DMS53 (cell line): ENCODE measurements at places on chromosomes 1 and 21.
A peak's percentile ranks its signal among the peaks of the same experiment; 100 is the strongest.

GRCh38 chr1:63368131-63368530 lies 704 bp downstream of the ALG6 start:
- no peak for DNase-seq

DNA sequence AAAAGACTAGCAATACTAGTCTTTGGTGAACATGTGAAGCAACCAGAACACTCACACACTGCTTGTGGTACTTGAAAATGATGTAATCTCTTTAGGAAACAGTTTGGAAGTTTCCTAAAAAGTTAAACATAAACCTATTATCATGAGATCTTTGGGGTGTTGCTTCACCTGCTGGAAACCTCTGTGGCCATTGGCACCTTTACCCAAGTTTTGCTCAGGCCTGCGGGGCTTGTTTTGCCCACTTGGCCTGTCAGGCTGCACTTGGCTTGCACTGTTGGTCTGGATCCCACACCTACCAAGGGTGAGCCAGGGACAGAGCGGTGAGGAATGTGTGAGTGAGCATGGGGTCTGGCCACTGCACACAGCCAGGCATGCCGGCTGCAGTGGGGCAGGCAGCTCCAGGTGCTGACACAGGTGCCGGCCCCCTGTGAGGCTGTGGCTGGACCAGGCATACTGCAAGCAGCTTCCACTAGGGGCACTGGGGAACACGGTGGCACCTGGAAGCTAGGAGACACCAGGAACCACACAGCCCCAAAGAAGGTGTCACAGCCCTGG lies 14.4 kb upstream of the FNBP1L start:
- peak; percentile 44 for DNase-seq

DNA sequence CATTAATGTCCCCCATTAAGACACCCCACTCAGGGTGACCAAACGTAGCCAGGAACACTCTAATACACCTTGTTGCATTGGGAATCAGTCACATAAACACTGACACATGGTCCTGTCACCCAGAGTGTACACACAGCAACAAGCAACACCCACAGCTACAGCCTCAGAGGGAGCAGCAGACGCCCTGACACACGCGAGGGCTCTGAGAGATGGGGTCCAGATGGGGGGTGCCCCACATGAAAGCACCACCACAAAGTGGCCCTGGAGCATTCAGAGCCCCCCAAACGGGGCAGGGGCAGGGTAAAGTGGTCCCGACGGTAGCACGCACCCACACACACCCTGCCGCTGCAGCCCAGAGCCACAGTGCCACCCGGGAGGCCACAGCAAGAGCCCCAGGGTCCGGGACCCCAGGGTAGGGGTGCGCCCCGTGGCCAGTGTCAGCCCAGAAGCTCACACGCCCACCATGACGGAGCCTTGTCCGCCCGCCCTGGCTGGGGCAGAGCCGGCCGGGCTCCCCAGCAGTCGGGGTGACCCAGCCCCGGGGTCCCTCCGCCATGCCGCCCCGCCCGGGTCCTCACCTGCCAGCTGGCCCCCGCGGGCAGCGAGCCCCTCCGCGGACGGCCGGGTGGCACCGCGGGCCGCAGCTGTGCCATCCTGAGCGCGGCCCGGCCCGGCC lies 47.3 kb downstream of the RAP1GAP start:
- DNase-seq = peak; percentile 45

- no peak for DNase-seq
These were observed 29.7 kb downstream of the PER3 start for GRCh38 chr1:7813677-7814373.

GRCh38 chr1:110618668-110619067 lies 12.5 kb upstream of the KCNA2 start:
- no peak for DNase-seq

GRCh38 chr1:7402548-7402850 lies 368.6 kb upstream of the VAMP3 start:
- no peak for DNase-seq

DNA sequence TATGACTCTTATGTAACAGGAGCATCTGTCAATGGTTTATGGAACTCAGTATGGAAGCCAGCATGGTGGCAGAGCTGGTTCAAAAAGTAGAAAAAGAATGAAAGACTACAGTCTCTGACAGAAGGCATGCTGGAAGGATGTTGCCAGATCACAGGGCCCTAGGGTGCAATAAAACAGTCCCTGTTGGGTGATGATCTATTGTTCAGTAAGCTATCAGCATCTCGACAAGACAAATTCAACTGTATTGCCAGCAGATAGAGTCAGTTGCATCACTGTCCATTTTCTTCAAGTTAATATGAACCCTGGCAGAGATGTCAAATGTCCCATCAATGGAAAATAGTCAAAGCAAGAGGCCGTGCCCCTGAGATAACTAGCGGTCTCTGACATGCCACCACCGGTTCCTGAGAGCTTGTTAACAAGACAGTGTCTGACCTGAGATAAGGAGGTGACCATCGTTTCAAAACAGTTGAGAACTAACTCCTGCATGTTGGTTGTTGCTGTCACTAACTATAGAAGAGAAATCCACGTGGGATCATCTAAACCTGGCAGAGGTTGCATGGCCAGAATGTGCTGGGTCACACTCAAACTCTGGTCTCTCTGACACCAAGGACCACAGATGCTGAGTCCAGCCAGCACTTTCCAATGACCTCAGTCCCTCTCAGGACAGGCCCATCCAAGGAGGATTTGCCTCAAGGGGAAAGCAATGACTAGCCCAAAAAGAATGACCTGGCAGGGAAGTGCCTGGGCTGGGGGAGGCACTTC lies 125.9 kb downstream of the RIPK4 start:
- DNase-seq = no peak

DNA sequence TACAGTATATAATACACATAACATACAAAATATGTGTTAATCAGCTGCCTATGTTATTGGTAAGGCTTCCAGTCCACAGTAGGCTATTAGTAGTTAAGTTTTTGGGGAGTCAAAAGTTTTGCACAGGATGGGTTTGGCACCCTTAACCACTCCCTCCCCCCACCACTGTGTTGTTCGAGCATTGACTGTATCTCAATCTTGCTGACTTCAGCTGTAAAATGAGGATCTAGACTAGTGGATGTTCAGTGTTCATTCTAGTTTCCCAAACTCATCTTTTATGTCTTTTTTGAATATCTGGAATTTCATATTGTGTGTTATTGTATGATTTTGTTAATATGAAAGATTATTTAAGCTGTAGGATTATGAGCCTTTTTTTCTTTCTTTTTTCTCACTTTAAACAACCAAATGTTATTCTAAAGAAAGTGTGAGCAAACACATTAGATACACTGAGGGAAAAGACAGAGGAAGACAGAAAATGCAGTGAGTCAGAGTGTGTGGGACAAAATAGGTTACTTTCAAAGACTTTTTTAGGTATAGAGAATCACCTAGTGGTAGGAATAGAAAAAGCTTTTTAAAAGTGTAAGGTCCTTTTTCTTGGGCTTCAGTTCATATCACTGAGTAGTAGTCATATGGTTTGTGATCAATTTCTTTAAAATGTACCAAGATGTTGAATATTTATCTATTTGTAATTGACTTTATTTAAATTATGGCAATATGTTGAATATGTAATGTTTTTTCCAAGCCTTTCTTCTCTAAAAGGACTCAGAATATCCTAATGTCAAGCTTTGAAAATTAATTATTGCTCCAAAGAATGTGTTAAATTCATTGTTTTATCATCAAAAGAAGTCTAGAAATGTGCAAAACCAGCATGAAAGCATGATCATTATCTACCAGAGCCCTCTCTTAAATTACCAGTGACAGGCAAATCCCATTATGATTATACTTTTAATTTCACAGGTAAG lies 17.9 kb upstream of the CENPF start:
- peak; percentile 83 for DNase-seq

DNA sequence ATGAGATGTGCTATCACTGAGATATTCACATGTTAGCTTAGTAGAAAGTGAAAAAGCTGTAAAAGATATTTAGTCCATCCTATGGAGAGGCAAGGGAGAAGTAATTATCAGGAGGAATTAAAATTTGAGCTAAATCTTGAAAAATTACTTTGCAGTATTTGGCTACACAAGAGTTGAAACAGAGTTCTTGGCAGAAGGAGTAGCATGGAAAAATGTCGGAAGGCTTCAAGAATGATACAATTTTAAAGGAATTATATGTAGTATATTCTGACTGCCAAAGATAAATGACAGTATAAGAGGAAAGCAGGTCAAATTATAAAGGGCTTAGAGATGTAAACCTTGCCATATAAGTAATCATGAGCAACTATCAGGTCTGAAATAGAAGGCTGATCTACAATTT lies 518.9 kb downstream of the BRINP3 start:
- no peak for DNase-seq

- peak; percentile 75 for DNase-seq
These were observed 5.2 kb downstream of the TNFRSF18 start for GRCh38 chr1:1200876-1201810.

DNA sequence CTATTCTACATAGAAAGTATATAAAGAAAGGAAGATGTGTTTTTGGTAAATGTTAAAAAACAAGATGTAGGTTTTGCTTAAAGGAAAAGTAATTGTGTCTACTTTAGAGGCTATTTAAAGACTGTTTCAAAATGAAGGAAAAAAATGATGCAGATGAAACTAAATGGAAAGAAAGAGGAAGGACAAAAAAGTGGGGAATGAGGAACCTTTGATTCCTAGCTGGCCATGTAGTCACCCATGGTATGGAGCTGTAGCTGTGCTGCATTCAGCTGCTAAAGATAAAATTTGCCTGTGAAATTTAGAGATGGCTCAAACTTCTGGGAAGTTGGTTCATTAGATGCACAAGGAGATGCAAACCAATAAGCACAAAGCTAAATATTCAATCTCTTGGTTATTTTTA lies 86.8 kb upstream of the SERBP1 start:
- DNase-seq = no peak

GRCh38 chr21:45035477-45035848 lies 38.9 kb upstream of the ADARB1 start:
- no peak for DNase-seq

DNA sequence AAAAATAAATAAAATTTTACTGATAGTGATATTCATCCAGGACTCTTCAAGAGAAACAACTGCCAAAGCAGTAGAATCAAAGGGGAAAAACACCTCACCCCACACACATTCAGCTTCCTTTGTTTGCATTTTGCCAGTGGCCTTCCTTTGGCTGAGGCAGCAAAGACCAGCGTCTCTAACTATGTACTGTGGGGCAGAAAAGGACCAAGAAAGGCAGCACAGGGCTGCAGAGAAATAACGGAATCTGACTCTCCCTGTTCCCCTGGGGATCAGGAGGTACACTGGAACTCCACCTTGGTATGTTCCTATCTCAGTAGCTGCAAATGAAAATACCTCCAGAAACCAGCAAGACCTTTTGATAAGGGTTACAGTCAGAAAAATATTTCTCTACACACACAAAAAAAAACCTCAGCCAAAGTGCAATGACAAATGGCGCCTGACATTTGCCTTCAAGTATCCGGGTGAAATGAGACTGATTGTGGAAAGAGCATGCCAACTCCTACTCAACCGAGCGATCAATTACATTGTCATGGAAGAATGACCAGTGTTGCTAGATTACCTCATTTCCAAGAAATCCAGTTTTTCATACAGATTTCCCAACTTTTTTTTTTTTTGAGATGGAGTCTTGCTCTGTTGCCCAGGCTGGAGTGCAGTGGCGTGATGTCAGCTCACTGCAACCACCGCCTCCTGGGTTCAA lies 50.9 kb downstream of the TARBP1 start:
- no peak for DNase-seq

GRCh38 chr1:199135901-199136300 lies 497.1 kb downstream of the PTPRC start:
- no peak for DNase-seq

DNA sequence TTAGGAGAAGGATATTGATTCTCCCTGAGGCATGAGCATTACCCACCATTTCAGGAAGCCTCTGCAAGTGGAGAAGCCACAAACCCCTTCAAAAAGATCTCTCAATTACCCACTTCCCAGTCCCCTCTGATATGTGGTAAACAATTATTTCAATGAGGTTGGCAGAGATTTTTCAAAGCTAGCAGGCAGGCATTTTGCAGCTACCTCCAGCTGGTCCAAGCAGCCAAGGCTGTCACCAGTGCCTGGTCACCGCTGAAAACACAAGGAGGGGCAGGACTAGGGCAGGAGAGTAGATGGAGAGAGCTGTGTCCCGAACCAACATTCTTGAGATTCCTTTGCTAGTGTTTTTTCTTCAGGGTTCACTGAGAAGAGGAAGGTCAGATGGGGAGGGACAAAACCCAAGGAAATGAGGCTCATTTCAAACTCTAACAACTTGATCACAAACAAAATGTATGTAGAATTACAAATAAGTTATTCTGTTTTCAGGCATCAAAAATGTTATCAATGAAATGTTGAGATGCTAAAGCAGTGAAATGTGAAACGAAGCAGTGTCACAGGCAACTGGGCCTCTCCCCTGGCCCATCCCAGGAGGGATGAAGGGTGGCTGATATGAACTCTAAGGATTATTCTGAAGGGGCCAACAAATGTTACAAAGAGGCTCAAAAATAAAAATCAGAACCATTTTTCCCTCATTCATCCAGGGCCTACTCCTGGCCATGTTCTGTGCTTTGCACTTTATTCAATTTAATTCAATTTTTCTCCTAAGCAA lies 22.3 kb downstream of the APP start:
- DNase-seq = no peak

GRCh38 chr1:6861075-6861724 lies 75.9 kb downstream of the CAMTA1 start:
- no peak for DNase-seq

DNA sequence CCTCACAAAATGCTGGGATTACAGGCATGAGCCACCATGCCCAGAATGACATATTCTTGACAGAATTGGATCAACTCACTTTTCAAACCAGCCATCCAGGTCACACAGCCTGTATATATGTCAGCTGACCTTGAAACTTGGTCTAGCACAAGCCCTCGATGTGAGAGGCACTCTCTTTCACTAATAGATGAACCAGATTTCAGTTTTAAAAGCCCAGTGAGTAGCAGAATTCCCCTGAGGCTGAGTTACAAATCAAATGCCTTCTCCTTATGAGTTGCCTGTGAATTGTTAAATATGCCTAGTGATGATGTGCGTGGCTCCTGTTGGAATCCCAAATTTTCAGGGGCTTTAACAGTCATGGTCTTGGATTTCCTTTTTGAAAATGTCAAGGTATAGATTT lies 88.7 kb downstream of the CD247 start:
- no peak for DNase-seq

DNA sequence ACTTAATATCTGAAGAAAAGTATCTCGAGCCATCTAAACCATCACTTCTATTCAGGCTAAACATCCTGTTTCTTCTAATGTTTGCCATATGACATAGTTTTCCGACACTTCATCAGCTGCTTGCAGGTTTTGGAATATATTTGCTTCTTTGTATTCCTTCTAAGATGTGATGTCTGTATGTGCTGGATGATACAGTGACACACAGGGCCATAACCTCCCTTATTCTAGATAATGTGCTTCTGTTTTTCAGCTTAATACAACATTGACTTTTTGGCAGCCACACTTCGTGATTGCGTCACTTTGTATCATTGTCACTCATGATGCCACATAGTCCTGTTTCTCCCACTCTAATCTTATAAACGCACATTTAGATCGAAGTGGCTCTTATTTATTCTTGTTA lies 156.3 kb downstream of the CRB1 start:
- no peak for DNase-seq

- DNase-seq = no peak
These were observed 145.8 kb upstream of the SYT6 start for GRCh38 chr1:114299331-114299975.
